Activated T-helper 2 cell treated with anti-CD3 and anti-CD28 coated beads, Interferon-gamma antibody, Interleukin-2, Interleukin-4, amounts not matched to agents 10 μg/mL and 5 μg/mL and 100 μg/mL, durations not matched to agents 14 hours and 24 hours and 36 hours (primary cell): ENCODE measurements at places on chromosomes 5 and 9. TPM values are rescaled to one million over a fixed set of nuclear protein-coding genes. Genes with fewer than 3 reads are reported as not detected.
A peak's percentile ranks its signal among the peaks of the same experiment; 100 is the strongest.

The DIAPH1 gene
- total RNA-seq: 228 and 234 TPM in 2 replicates

GRCh38 chr5:76818844-76819831, at the start of gene F2RL1:
F2RL1 (plus strand) TSS chr5:76819030; CDS start chr5:76819183, 153 bp downstream.
- DNase-seq: no peak
- peaks cover 4% of the 10 kb centered on the region for H3K4me1 ChIP-seq
- no peak within 1 kb of the TSS for H3K27ac ChIP-seq
- no peaks in the 10 kb centered on the region for H3K36me3 ChIP-seq
- H3K4me3 ChIP-seq: peak within 1 kb of the TSS; percentile 67

The ZNF483 gene
- total RNA-seq: 3.1 and 3.2 TPM in 2 replicates

- peaks cover 13% of the 10 kb centered on the region for H3K27me3 ChIP-seq
- no peak overlapping the region for H3K4me3 ChIP-seq
- H3K27ac ChIP-seq: no peak overlapping the region
Observed at GRCh38 chr5:91219803-91220371, 163.2 kb downstream of the ARRDC3 start.

- DNase-seq: no peak
- no peak overlapping the region for H3K27ac ChIP-seq
- H3K4me3 ChIP-seq: no peak overlapping the region
- H3K4me1 ChIP-seq: no peaks in the 10 kb centered on the region
- no peaks in the 10 kb centered on the region for H3K36me3 ChIP-seq
Observed at GRCh38 chr5:571791-572190, 40.3 kb upstream of the CEP72 start.

The GFPT2 gene
- total RNA-seq: 0.37 TPM in 1 of 2 replicates, not detected in the other
